Camera-type eye (tissue), 1 donor: ENCODE measurements at places on chromosomes 4 and X. TPM values are rescaled to one million over a fixed set of nuclear protein-coding genes. Genes with fewer than 3 reads are reported as not detected.

CT83 gene
- total RNA-seq = not detected

PGRMC2 gene
- total RNA-seq = 116 TPM

ANKRD50 gene
- 84.9 TPM for total RNA-seq

CLIC2 gene
- total RNA-seq = 4.8 TPM

CSAG3 gene
- not detected for total RNA-seq

SAP30 gene
- total RNA-seq = 52.1 TPM

OCIAD1 gene
- total RNA-seq = 170 TPM

PAGE1 gene
- total RNA-seq = not detected

NDST4 gene
- total RNA-seq = 2.6 TPM

GPM6B gene
- 321 TPM for total RNA-seq

DRP2 gene
- 3.7 TPM for total RNA-seq
